Head of caudate nucleus (tissue), 42 donors: ENCODE measurements at places on chromosomes 1 and 21.
A peak's percentile ranks its signal among the peaks of the same experiment; 100 is the strongest.

- no peak for DNase-seq
These were observed 18.0 kb upstream of the FOXD3 start for GRCh38 chr1:63304410-63304809.

DNA sequence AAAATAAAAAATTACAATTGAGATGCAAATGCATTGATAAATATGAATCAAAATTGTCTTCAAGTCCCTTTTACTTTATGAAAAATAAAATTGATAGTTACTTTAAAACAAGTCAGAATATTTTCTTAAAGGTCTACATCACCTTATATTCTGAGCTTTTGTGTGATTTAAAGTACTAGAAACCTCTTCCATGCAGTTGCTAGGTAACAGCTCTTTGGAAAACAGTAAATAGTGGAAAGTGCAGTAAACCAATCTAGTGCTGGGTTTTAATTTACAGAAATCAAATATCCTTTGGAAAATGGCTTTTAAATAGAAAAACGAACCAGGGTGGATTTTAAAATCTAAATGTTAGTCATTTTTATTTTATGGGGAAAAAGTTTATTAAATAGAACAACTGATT lies 227.9 kb downstream of the KCNT2 start:
- DNase-seq: no peak

DNA sequence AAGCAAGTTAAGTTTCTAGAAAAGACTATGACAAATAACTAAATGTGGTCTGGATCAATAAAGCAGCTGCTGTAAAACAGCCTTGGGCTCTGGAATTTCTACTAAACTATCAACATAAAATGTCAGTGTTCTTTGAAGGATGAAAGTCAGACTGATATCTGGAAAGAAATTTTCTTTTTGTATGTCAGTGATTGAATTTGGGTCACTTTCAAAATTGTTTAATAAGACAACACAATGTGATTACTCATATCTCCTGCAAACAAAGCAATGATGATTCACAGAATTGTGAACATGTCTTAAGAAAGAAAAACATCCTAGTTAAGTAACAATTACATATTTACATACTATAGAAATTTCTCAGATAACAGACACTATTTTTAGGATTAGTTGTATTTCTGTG lies 826.4 kb downstream of the PLA2G4A start:
- no peak for DNase-seq

- peak; percentile 68 for DNase-seq
These were observed 28.1 kb downstream of the RNF187 start for GRCh38 chr1:228515200-228515834.

GRCh38 chr1:5389101-5389885 lies 602.9 kb downstream of the NPHP4 start:
- no peak for DNase-seq
